T-helper 17 cell (primary cell): ENCODE measurements at places on chromosomes 11 and 22.

DNA sequence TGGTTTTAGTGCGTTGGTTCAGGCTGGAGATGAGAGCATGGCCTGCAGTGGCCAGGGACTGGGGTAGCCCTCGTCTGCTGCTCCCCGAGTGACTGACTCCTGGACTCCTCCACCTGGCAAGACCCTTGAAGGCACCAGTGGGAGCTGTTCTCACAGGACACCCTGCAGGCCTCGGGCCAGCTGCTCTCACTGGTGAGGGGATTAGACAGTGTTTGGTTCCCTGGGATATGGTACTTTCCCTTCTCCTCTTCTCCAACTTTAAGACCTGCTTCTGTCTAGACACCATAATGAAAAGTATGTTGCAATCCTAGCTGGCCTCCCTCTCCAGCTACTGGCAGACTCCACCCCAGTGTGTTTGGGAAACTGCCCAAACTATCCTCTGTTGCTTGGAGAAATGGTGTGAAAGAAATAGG is 168.8 kb upstream of the CADM1 start:
- peaks cover 2% of the 10 kb centered on the region for H3K36me3 ChIP-seq
- peaks cover 2% of the 10 kb centered on the region for H3K4me1 ChIP-seq
- H3K4me3 ChIP-seq, result no peak overlapping the region
- peaks cover 9% of the 10 kb centered on the region for H3K27me3 ChIP-seq
- no peak for DNase-seq
- no peak overlapping the region for H3K27ac ChIP-seq

GRCh38 chr11:16028419-16028818 is 327.9 kb downstream of the SOX6 start:
- no peak overlapping the region for H3K27ac ChIP-seq
- no peak for DNase-seq
- H3K36me3 ChIP-seq, result no peaks in the 10 kb centered on the region
- H3K27me3 ChIP-seq, result no peaks in the 10 kb centered on the region
- no peaks in the 10 kb centered on the region for H3K4me1 ChIP-seq
- H3K4me3 ChIP-seq, result no peak overlapping the region

- no peak overlapping the region for H3K27ac ChIP-seq
- peaks cover 2% of the 10 kb centered on the region for H3K4me1 ChIP-seq
- no peaks in the 10 kb centered on the region for H3K36me3 ChIP-seq
- H3K27me3 ChIP-seq, result peaks cover 38% of the 10 kb centered on the region
Measured at GRCh38 chr11:79100093-79100910, 340.5 kb downstream of the TENM4 start.

DNA sequence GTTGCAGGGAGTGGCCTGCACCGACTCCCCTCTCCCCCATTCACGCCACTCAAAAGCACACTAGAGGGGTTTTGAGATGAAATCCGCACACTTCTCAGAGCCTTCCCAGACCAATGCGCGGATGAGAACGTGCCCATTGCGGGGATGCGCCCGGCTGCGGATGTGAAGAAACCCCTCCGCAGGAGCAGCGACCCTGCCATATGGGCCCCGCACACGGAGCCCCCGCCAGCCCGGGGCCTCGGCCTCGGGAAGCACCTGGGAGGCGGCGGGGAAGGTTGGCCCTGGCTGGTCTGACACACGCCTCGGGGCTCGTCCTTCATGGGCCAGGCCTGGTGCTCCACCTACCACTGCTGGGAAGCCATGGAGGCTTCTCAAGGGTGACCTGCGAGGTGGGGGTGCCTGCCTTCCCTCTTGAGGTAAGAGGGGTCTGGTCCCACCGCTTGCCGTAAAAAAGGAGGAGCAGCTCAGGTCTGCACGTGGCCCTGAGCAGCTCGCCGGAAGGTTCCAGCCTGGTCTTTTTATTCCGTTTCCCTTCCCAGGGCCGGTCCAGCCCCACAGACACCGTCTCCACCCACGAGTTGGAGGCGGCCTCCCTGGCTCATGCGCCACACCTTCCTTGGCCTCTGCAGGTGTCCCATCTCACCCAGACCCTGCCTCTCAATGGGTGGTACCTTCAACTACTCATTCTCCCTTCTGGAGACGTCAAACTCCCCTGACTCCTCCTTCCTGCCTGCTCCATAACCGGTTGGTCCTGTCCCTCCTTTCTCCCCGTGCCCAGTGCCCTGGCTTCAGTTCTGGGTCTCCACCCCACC is 39.4 kb downstream of the TRMU start:
- peaks cover 37% of the 10 kb centered on the region for H3K4me1 ChIP-seq
- H3K27me3 ChIP-seq, result no peaks in the 10 kb centered on the region
- H3K27ac ChIP-seq, result no peak overlapping the region

DNA sequence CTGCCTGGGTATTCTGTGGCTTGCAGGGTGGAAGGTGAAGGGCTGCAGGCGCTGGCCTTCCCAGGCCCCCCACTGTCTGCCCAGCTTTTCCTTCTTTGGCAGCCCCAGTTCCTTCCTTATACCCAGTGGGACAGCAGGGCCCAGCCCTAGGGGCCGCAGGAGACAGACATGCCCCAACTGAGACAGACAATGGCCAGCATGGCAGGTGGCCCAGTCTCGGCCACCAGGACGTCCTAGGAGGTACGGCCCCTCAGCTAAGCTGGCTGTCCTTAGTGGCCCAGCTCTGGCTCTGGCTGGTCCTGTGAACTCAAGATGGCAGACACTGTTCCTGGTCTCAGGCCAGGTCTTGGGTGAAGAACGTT is 35.9 kb downstream of the RTN4R start:
- H3K27ac ChIP-seq, result no peak overlapping the region
- DNase-seq, result no peak
- H3K27me3 ChIP-seq, result no peaks in the 10 kb centered on the region
- no peaks in the 10 kb centered on the region for H3K4me1 ChIP-seq

DNA sequence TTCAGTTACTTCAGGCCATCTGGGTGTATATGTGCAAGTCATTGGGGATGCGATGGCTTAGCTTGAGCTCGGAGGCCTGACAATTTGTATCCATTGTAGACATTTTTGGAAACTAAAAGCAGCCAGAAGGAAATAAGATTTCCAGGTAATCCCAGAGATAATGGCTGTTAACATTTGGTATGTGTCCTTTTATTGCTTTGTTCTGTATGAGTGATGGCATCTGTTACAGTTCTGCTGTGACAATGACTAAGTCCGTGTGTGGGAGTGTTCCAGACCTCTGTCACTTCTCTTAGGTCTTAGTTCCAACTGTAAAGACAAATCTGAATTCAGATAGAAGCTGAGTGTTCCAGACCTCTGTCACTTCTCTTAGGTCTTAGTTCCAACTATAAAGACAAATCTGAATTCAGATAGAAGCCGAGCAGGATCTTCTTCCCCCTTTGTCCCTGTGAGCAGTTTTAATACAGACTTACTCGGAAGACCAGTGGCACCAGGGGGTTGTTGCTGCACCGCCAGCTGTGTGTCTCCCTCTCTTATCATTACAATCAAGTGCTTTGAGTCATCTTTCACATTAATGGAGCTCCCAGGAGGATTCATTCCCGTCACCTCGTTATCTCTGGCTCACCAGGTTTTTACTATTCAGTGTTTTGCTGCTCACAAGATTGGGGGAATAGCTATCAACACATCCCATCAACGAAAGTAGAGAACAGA is 190.9 kb upstream of the SORL1-AS1 start:
- peaks cover 4% of the 10 kb centered on the region for H3K36me3 ChIP-seq
- no peak for DNase-seq
- H3K27ac ChIP-seq, result peak overlapping the region; percentile 21
- H3K27me3 ChIP-seq, result no peaks in the 10 kb centered on the region

DNA sequence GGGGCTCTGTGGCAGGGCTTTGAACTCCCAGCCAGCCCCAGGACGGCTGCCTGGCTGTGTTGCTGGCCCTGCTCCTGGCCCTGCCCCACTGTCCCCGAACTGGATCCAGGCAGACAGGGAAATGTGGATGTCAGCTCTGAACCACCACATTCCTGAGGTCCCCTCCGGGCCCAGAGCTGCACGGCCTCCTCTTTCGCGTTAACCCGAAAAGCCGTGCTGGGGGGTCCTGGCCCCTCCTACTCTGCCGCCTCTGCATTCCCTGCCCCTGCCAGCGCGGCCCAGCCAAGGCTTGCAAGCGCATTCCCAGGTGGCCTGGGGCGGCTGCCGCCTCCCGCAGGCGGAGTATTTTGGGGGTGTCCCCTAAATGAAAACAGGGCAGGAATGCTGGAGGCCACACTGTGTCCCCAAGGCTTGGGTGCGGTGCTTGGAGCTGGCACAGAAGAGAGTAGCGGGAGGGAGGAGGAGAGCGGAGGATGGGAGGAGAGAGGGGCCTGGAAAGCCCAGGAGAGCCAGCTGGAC is 5.4 kb downstream of the LINC01488 start:
- DNase-seq, result no peak
- no peak overlapping the region for H3K27ac ChIP-seq
- no peaks in the 10 kb centered on the region for H3K36me3 ChIP-seq
- peaks cover 6% of the 10 kb centered on the region for H3K27me3 ChIP-seq
- H3K4me1 ChIP-seq, result no peaks in the 10 kb centered on the region
- H3K4me3 ChIP-seq, result no peak overlapping the region

DNA sequence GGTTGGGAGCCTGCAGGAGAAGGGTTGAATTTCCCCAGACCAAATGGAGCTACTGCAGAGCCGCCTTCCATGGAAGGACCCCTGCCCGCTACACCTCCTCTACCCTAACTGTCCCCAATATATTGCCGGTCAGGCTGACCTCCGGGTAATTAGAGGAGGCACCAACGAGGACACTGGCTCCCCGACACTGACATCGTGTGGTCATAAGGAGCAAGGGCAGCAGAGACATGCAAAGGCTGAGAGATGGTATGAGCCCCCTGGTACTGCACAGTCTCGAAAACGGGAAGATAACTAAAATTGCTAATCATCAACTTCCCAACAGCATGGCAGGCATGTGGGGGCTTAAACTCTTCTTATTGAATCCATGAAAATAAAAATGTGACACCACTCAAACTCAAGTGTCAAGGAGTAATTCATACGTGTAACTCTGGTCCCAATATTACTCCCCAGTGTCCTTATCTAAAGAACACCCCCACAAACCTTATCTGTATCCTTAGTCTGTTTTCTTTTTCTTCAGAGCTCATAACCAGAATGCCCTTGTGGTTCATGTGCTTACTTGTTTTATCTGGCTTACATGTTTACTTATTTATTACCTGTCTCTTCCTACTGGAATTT is 4.4 kb downstream of the CAVIN3 start:
- H3K27me3 ChIP-seq, result peaks cover 46% of the 10 kb centered on the region
- DNase-seq, result no peak
- no peak overlapping the region for H3K27ac ChIP-seq
- H3K36me3 ChIP-seq, result peaks cover 5% of the 10 kb centered on the region

DNA sequence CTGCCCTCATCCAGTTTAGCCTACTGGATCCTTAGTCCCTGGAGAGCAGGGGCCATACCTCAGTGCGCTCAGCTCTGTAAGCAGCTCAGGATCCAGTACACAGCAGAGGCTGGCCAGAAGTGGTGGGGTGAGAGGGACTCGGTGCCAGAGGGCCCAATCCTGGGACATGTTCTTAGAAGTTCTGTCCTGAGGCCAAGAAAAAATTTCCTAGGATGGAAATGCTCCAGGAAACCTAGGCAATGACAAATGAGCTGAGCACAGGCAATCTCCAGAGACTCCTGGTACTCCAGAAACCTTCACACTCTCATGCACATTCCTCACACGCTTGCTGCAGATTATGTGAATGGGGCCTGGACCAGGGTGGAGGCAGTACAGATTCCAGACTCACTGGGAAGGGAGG is 89.6 kb downstream of the SERGEF start:
- H3K36me3 ChIP-seq, result peaks cover 23% of the 10 kb centered on the region
- H3K27ac ChIP-seq, result no peak overlapping the region
- H3K27me3 ChIP-seq, result no peaks in the 10 kb centered on the region
- no peak overlapping the region for H3K4me3 ChIP-seq

- DNase-seq, result no peak
- no peak overlapping the region for H3K27ac ChIP-seq
- peaks cover 14% of the 10 kb centered on the region for H3K27me3 ChIP-seq
- H3K4me3 ChIP-seq, result no peak overlapping the region
Measured at GRCh38 chr22:50702261-50702671, 29.6 kb downstream of the SHANK3 start.
